ENCODE measurements at places on chromosomes 3 and 15.

DNA sequence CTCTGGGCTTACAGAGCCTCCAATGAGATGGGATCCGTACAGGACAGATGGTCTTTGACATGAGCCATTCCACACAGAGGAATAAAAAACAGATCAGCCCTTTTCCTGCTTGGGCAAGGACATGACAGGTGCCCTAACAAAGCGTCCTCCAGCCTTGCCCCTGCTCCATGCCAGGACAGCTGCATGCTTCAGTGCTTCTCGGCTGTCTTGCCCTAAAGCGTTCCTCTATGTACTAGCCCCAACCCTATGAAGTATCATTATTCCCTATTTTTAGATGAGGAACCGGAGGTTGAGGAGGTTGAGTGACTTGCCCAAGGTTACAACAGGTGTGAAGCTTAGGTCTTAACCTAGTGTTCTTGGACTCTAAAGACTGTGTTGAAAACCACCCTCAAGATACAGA is 10.5 kb downstream of the POMGNT2 start:
- no peak for DNase-seq

DNA sequence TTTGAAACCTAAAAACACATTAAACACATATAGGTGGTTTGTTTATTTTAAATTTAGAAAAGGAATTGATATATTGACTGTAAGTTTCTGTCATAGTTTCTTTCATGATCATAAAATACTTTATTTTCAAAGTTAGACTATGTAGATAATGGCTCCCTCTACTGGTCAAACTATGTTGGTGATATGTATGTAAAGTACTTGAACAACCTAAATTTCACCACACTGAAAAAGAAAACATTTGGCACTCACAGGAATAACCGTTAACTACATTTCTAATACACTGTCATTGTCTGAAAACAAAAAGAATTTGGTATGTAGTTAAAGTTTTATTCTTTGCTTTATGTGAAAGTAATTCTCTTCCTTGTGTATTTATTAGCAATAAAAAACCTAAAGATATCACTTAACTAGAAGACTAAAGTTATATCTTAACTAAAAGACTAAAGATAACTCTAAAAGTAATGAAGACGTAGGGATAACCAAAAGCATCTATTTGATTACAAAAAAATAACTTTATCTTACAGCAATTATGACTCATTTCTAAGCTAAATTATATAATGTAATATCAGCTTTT is 427.5 kb downstream of the VGLL3 start:
- no peak for DNase-seq

DNA sequence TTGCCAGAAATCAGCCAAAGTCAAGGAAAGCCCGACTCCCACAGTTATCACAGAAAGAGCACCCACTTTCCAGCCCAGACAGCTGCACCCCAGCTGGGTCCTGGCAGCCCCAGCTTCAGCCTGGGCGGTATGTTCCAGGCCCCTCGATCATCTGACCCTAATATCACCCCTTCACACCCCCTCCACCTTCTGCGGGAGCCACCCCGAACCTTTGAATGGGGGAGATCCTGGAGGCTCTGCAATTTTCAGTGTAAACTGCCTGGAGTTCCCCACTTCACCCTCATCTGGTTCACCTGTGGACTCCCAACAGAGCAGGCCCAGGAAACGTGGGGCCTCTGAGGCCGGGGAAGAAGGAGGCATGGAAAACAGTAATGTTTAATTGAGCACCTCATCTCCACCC is 5.9 kb downstream of the PRSS50 start:
- DNase-seq: no peak

GRCh38 chr3:103308921-103309320 is 874.1 kb downstream of the ZPLD1 start:
- no peak for DNase-seq

- no peak for DNase-seq
Measured at GRCh38 chr15:40060236-40060961, 21.4 kb upstream of the SRP14 start.

GRCh38 chr3:61192222-61192621 is 59.0 kb downstream of the FHIT start:
- no peak for DNase-seq

- no peak for DNase-seq
Measured at GRCh38 chr3:85670634-85671205, 711.9 kb downstream of the CADM2 start.

DNA sequence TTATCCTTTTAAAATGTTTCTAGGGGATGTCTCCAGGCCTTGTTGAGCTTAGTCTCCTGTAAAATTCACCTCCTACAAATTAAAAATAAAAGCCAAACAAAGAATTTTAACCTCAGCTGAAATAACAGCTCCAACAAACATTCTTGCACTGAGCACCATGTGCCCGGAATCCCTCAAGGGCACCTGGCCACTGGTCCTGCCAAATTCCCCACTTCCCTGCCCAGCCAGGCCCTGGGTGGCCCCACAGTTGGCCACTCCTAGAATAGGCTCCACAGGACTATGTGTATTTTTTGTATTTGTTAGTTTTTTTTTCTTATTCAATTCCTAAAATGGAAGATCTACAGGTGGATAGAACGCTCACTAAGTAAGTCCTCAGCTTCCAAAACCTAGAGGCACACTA is 33.1 kb upstream of the PLA2G4E start:
- DNase-seq: no peak

- DNase-seq: no peak
Measured at GRCh38 chr3:14785207-14786155, 33.3 kb upstream of the FGD5 start.

GRCh38 chr15:82551646-82552247 is 11.5 kb upstream of the RPS17 start:
- DNase-seq: no peak
